ENCODE measurements at places on chromosomes 4 and X. TPM values are rescaled to one million over a fixed set of nuclear protein-coding genes. Genes with fewer than 3 reads are reported as not detected.

ESX1 gene
- total RNA-seq = not detected

TMEM129 gene
- 24.3 TPM for total RNA-seq

BGN gene
- 0.07 TPM for total RNA-seq

SOX3 gene
- total RNA-seq = not detected

ATOH1 gene
- total RNA-seq = not detected

CLOCK gene
- 30.2 TPM for total RNA-seq

PPP2R2C gene
- total RNA-seq = 0.18 TPM

MAGEE1 gene
- total RNA-seq = 3.8 TPM

WWC2 gene
- total RNA-seq = 24.7 TPM

PABPC1L2B gene
- total RNA-seq = not detected

FAM200B gene
- total RNA-seq = 34.8 TPM

DCLK2 gene
- total RNA-seq = 0.10 TPM

SHOX gene
- not detected for total RNA-seq

TEX13C gene
- total RNA-seq = not detected

GAGE2A gene
- total RNA-seq = not detected

TENM3 gene
- 30.1 TPM for total RNA-seq

C1QTNF7 gene
- not detected for total RNA-seq

TRO gene
- 2.0 TPM for total RNA-seq

ZFP92 gene
- 3.0 TPM for total RNA-seq

MTNR1A gene
- total RNA-seq = not detected

SLC6A14 gene
- total RNA-seq = 0.20 TPM

LRAT gene
- total RNA-seq = 0.11 TPM

UGT2A3 gene
- not detected for total RNA-seq

PRKG2 gene
- total RNA-seq = 0.63 TPM

ZNF81 gene
- total RNA-seq = 3.9 TPM

RHOXF2B gene
- total RNA-seq = not detected

ASMT gene
- total RNA-seq = not detected

BRCC3 gene
- total RNA-seq = 22.9 TPM

STATH gene
- total RNA-seq = not detected

PRDM5 gene
- 10.9 TPM for total RNA-seq

GAGE12E gene
- not detected for total RNA-seq

IL15 gene
- total RNA-seq = 0.78 TPM

EGFL6 gene
- total RNA-seq = not detected

NEXMIF gene
- not detected for total RNA-seq

LPAR4 gene
- not detected for total RNA-seq

MGST2 gene
- 35.6 TPM for total RNA-seq

HTR2C gene
- not detected for total RNA-seq

C4orf54 gene
- total RNA-seq = not detected

AR gene
- total RNA-seq = 0.04 TPM

GYPB gene
- not detected for total RNA-seq

MPP1 gene
- 9.0 TPM for total RNA-seq

MAGEB10 gene
- total RNA-seq = not detected

IL2 gene
- total RNA-seq = not detected

CENPVL1 gene
- not detected for total RNA-seq
